ENCODE measurements at places on chromosomes 3 and 15. TPM values are rescaled to one million over a fixed set of nuclear protein-coding genes. Genes with fewer than 3 reads are reported as not detected.

PIK3CB gene
- total RNA-seq = 44.6 TPM

RBSN gene
- total RNA-seq = 29.7 TPM

- no peak for DNase-seq
- H3K4me3 ChIP-seq = no peak overlapping the region
- H3K36me3 ChIP-seq = no peaks in the 10 kb centered on the region
- H3K27ac ChIP-seq = no peak overlapping the region
- H3K4me1 ChIP-seq = no peaks in the 10 kb centered on the region
- H3K27me3 ChIP-seq = no peaks in the 10 kb centered on the region
Observed at GRCh38 chr3:188754267-188754666, 417.5 kb upstream of the TPRG1 start.

- DNase-seq = no peak
- H3K4me1 ChIP-seq = peaks cover 59% of the 10 kb centered on the region
Observed at GRCh38 chr3:149371001-149371722, 6.3 kb downstream of the TM4SF1 start.

DNA sequence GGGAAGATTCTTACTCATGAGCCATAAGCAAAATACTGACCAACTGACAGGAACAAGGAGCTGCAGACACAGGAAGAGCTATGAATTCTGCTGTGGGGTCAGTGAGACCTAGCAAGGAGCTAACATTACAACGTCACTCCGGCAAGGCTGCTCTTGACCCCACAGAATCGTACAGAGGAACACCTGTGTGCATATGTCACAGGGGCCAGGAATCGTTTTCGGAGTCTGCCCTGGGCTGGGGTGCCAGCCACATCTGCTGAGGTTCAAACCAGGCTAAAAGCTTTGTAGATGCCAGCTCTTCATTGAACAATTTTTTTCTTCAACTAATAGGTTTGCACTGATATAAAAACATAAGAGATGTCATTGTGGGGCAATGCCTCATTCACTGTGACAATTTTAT, 82.6 kb downstream of the LRRK1 start:
- no peaks in the 10 kb centered on the region for H3K27me3 ChIP-seq
- no peak overlapping the region for H3K4me3 ChIP-seq
- H3K36me3 ChIP-seq = no peaks in the 10 kb centered on the region
- H3K4me1 ChIP-seq = peaks cover 2% of the 10 kb centered on the region
- no peak for DNase-seq
- H3K27ac ChIP-seq = no peak overlapping the region

GRCh38 chr3:174444391-174444790, 414.7 kb upstream of the NAALADL2 start:
- DNase-seq = no peak
- no peaks in the 10 kb centered on the region for H3K36me3 ChIP-seq
- no peak overlapping the region for H3K4me3 ChIP-seq
- H3K4me1 ChIP-seq = peaks cover 10% of the 10 kb centered on the region
- H3K27me3 ChIP-seq = no peaks in the 10 kb centered on the region
- no peak overlapping the region for H3K27ac ChIP-seq

- H3K27ac ChIP-seq = no peak overlapping the region
- no peaks in the 10 kb centered on the region for H3K4me1 ChIP-seq
- no peak for DNase-seq
- no peak overlapping the region for H3K4me3 ChIP-seq
- no peaks in the 10 kb centered on the region for H3K27me3 ChIP-seq
Observed at GRCh38 chr3:65669163-65669875, 369.4 kb downstream of the MAGI1 start.

DNA sequence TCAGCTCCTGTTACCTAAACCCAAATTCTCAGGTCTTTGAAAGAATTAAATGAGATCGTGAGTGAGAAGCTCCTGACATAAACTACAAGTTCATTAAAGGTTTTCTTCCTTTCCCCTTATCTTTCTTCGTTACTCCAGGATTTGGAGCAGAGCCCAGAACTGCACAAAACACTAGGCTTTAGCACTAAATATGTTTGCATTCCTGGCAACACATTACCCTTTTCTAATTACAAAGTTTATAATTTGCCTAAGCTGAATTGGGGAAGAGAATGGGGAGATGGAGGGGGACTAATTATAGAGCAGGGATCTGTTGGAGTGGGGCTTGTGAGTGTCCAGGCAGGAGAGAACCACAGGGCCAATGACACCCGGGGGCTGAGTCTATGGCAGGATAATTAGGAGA, 109.7 kb downstream of the SV2B start:
- peaks cover 5% of the 10 kb centered on the region for H3K4me1 ChIP-seq
- H3K27me3 ChIP-seq = peaks cover 5% of the 10 kb centered on the region
- no peak overlapping the region for H3K27ac ChIP-seq
- no peaks in the 10 kb centered on the region for H3K36me3 ChIP-seq
- DNase-seq = no peak

- H3K4me1 ChIP-seq = peaks cover 21% of the 10 kb centered on the region
- no peak overlapping the region for H3K27ac ChIP-seq
- H3K36me3 ChIP-seq = no peaks in the 10 kb centered on the region
- peak; percentile 53 for DNase-seq
- H3K4me3 ChIP-seq = peak overlapping the region; percentile 61
Observed at GRCh38 chr3:151085889-151086483, 522 bp downstream of the MED12L start.

All from lower lobe of right lung (tissue), 2 donors.